MCF 10A (cell line): ENCODE measurements at places on chromosomes 11 and 22. TPM values are rescaled to one million over a fixed set of nuclear protein-coding genes. Genes with fewer than 3 reads are reported as not detected.

- no peak for DNase-seq
- H3K27ac ChIP-seq, result no peak overlapping the region
- H3K4me3 ChIP-seq, result no peak overlapping the region
- H3K4me1 ChIP-seq, result no peaks in the 10 kb centered on the region
Observed at GRCh38 chr11:58739725-58740430, 8.1 kb upstream of the GLYAT start.

P2RY6 gene
- not detected in 2 replicates for total RNA-seq

- H3K27ac ChIP-seq, result no peak overlapping the region
- H3K36me3 ChIP-seq, result no peaks in the 10 kb centered on the region
- no peaks in the 10 kb centered on the region for H3K4me1 ChIP-seq
- no peak for DNase-seq
Observed at GRCh38 chr11:74520927-74521665, 27.6 kb upstream of the LIPT2 start.

P4HA3 gene
- total RNA-seq, result 0.15 and 0.93 TPM in 2 replicates

DNA sequence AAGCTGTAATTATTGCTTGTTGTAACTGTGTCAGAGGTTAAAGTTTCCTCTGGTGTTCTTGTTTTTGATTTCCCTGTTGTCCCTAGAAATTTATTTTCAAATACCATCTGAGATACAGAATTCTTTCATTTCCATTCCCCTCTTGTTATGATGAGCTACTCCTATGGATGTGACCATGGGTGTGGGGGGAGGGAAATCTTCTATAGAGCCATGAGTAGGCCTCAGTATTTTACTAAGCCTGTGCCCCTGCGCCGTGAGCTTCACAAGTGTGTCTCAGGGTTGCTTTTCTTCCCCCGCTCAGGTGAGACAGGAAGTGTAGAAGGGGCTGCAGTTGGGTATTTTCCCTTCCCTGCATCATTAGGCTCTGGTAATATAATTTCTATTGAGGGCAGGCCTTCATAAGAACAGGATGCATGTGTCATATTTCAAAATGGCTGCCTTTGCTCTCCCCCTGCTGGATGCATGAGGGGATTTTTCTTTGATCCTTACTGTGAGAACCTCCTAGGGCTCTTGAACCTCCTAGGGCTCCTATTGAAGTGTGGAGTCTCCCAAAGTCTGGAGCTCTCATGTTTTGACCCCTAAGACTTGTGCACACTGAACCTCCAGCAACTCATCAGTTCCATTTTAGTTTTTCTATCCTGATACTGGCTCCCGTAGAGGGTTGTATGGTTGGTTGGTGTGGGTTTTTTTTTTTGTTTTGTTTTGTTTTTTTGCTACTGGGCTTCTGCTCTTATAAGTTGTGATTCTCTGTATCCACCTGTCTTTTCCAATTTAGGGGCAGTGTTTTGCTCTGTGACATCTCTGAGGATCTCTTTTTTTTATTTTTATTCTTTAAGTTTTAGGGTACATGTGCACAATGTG is 658.2 kb downstream of the NTM start:
- H3K4me1 ChIP-seq, result no peaks in the 10 kb centered on the region
- H3K36me3 ChIP-seq, result no peaks in the 10 kb centered on the region
- no peaks in the 10 kb centered on the region for H3K27me3 ChIP-seq
- H3K27ac ChIP-seq, result no peak overlapping the region

ZBTB16 gene
- total RNA-seq, result 70.4 and 75.3 TPM in 2 replicates

DNA sequence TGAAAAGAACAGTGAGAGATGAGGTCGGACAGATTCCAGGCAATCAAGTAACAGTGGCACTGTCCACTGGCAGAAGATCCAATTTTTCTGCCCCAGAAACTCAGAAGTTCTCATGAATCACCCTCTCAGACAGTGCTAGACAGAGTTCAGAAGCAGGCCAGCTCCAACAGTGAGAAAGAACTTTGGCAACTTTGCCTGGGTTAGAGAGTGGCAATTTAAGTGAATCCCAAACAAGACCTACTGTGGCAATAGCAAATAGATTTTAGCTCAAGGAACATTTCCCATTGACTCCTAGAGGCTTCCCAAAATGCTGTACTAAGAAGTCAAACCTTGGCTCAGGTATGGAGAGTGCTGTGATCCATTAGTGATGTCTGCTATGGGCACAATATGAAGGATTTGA is 12.3 kb downstream of the CD44 start:
- DNase-seq, result no peak
- H3K27ac ChIP-seq, result peak overlapping the region; percentile 49
- no peaks in the 10 kb centered on the region for H3K27me3 ChIP-seq
- H3K36me3 ChIP-seq, result peaks cover 40% of the 10 kb centered on the region

GRCh38 chr22:44429941-44430587 is 68.0 kb downstream of the RTL6 start:
- no peak for DNase-seq
- H3K4me1 ChIP-seq, result no peaks in the 10 kb centered on the region
- H3K27me3 ChIP-seq, result peaks cover 19% of the 10 kb centered on the region

FGF3 gene
- total RNA-seq, result not detected in 2 replicates

DNA sequence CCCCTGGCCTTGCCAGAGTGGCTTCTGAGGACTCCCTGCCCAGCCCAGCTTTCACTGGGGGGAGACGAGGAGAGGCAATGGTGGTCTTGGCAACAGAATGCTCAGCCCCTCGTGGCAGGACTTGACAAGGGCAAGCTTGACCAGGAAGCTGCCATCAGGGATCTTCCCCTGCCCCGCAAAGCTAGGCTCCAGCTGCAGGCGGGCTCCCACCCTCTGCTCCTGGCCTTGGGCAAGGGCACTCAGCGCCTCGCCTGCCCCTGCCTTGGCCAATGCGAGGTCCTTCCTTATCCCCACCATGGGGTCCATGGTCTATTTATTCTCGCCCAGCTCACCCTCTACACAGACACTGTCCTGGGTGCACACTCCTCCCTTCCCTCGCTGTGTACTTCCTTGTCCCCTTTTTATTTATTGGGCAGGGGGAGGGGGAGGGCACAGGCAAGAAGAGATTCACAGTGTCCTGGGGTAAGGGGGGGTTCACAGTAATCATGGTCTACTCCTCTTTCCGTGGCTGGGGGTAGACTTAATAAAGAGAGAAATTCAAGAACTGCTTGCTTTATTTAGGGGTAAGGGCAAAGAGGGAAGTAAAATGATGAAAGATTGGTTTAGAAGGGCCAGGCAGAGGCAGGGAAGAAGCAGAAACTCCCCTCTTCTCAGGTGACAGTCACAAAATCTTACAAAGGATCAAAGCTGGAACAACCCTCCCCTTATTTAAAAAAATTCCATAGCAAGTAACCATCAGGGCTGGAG is 1.6 kb downstream of the GPHA2 start:
- no peak overlapping the region for H3K27ac ChIP-seq
- DNase-seq, result no peak
- H3K36me3 ChIP-seq, result peaks cover 35% of the 10 kb centered on the region
- H3K27me3 ChIP-seq, result no peaks in the 10 kb centered on the region

- peaks cover 19% of the 10 kb centered on the region for H3K36me3 ChIP-seq
- peaks cover 28% of the 10 kb centered on the region for H3K4me1 ChIP-seq
Observed at GRCh38 chr11:46477136-46477535, 85.6 kb upstream of the CHRM4 start.

- H3K4me3 ChIP-seq, result no peak overlapping the region
- peaks cover 17% of the 10 kb centered on the region for H3K27me3 ChIP-seq
- H3K27ac ChIP-seq, result no peak overlapping the region
- peaks cover under 1% of the 10 kb centered on the region for H3K4me1 ChIP-seq
Observed at GRCh38 chr11:118310781-118311485, 6.4 kb downstream of the CD3E start.

DNA sequence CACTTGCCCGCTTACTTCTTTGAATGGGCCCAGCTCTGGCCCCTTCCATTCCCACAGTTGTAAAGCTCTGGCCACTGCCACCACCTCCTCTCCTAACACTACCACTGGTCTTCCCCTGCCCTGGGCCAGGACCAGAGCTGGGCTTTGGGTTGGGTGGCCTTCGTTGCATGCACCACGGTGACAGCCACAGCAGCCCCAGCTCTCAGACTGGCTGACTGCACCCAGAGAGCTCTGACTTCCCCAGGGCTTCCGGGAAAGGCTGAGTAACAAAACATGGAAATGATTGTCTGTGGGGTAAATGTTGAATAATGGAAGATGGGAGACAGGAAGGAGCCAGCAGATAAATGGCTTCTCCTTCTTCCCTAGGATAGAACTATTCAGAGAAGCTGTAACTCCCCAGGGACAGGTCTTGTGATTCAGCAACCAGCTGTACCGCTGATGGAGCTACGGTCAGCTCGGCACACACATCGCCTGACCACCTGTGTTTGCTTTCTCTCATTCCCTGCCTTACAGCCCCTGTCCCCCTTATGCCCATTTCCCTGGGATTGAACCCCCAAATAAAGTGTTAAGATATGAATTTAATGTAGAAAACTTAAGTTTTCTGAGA is 27.6 kb downstream of the SCN4B start:
- no peak overlapping the region for H3K4me3 ChIP-seq
- no peaks in the 10 kb centered on the region for H3K36me3 ChIP-seq
- H3K27me3 ChIP-seq, result no peaks in the 10 kb centered on the region

ACTN3 gene
- total RNA-seq, result not detected in 2 replicates

DNA sequence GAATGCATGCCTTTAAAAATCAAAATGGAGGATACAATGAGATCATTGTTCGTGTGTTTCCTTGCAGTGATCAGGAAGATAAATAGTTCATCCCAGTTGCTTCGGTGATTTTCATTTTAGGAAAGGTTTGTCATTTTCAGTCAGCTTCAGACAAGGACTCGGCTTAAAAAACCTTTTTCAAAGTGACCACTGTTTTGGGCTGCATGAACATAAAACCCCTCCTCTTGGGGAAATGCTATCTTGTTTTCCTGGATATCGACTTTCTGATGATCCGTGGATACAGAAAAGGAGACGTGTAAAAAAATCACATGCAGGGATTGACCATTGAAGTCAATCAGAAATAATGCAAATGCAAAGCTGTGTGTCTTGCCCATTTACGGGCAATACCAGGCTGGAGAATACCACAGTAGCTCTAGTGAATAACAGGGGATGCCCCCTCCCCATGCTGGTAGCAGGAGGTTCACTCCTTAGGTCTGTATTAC is 146.8 kb downstream of the MAML2 start:
- H3K27ac ChIP-seq, result peak overlapping the region; percentile 31
- H3K27me3 ChIP-seq, result no peaks in the 10 kb centered on the region
- no peak for DNase-seq
- no peaks in the 10 kb centered on the region for H3K36me3 ChIP-seq
- no peak overlapping the region for H3K4me3 ChIP-seq

MUC5AC gene
- not detected in 2 replicates for total RNA-seq

DNA sequence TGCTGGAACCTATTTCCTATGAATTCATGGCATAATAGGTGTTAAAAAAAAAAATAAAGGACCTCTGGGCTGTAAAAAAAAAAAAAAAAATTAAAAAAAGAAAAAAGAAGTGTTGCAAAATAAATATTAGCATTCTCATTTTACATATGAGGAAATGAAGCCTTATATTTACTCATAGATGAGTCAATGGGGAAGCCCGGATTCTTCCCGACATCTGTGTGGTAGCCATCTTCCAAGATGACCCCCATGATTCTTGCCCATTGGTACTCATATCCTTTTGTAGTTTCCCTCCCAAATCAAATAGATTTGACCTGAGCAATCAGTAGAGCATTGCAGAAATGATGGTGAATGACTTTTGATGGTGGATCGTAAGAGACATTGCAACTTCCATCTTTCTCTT is 3.0 kb upstream of the SWAP70 start:
- H3K4me3 ChIP-seq, result no peak overlapping the region
- no peak overlapping the region for H3K27ac ChIP-seq
- H3K27me3 ChIP-seq, result no peaks in the 10 kb centered on the region
- peak; percentile 37 for DNase-seq
- peaks cover 6% of the 10 kb centered on the region for H3K4me1 ChIP-seq
- no peaks in the 10 kb centered on the region for H3K36me3 ChIP-seq

- peak overlapping the region; percentile 83 for H3K27ac ChIP-seq
- DNase-seq, result peak; percentile 74
- peaks cover 39% of the 10 kb centered on the region for H3K36me3 ChIP-seq
- no peaks in the 10 kb centered on the region for H3K27me3 ChIP-seq
- peak overlapping the region; percentile 45 for H3K4me3 ChIP-seq
Observed at GRCh38 chr11:104956528-104956927, 11.8 kb downstream of the CASP4 start.

DNA sequence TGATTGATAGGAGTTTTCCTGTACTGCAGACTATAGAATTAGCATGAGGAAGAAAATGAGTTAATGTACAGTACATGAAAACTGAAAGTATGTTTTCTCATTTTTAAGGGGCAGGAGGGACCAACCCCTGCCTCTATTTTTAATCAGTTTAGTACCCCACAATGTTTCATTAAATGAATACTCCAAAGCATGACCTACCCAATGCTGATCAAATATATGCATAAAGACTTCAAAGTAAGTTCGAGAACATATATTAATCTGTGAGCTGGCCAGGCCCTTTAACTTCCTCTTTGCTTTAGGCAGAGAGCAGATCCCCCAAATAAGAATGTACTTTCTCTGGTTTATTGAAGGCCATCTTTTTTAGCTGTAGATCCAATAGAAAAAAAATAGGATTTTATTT is 161.0 kb downstream of the FCHSD2 start:
- no peak overlapping the region for H3K27ac ChIP-seq
- DNase-seq, result no peak
- no peaks in the 10 kb centered on the region for H3K27me3 ChIP-seq
- H3K36me3 ChIP-seq, result peaks cover 6% of the 10 kb centered on the region

GRCh38 chr22:17218341-17218740 is 894 bp downstream of the ADA2 start:
- H3K27me3 ChIP-seq, result no peaks in the 10 kb centered on the region
- no peak overlapping the region for H3K4me3 ChIP-seq
- H3K36me3 ChIP-seq, result no peaks in the 10 kb centered on the region
- no peaks in the 10 kb centered on the region for H3K4me1 ChIP-seq
- H3K27ac ChIP-seq, result no peak overlapping the region
- DNase-seq, result no peak

DNA sequence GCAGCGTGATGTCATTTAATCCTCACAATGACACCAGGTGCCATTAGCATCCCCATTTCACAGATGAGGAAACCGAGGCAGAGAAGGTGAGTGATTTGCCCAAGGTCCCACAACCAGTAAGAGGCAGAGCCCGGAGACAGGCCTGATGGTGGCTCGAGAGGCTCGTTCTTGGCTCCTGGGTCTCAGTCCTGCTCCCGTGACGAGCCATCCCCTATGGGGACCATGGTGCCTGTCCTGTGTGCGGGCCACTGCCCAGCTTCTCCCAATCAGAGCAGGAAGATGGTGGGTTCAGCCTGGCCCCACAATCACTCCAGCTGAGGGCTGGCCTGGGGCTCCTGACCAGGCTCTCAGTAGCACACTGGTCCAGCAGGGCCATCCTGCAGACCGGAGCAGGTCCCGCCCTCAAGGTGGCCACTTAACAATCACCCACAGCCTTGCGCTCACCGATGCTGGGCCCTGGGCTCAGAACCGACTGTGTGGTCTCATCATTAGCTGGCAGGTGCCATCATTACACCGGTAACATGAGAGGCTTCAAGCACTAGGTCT is 3.6 kb downstream of the ALDH3B1 start:
- DNase-seq, result no peak
- no peaks in the 10 kb centered on the region for H3K27me3 ChIP-seq
- H3K27ac ChIP-seq, result peak overlapping the region; percentile 89
- H3K4me1 ChIP-seq, result peaks cover 79% of the 10 kb centered on the region
- H3K4me3 ChIP-seq, result peak overlapping the region; percentile 88
- peaks cover 30% of the 10 kb centered on the region for H3K36me3 ChIP-seq

- no peaks in the 10 kb centered on the region for H3K36me3 ChIP-seq
- no peak for DNase-seq
- no peaks in the 10 kb centered on the region for H3K27me3 ChIP-seq
- H3K4me3 ChIP-seq, result no peak overlapping the region
Observed at GRCh38 chr22:49586244-49586748, 241.4 kb downstream of the BRD1 start.

SCN2B gene
- total RNA-seq, result not detected in 2 replicates

- no peak overlapping the region for H3K4me3 ChIP-seq
- H3K27ac ChIP-seq, result no peak overlapping the region
- H3K36me3 ChIP-seq, result no peaks in the 10 kb centered on the region
Observed at GRCh38 chr11:69487391-69487790, 5.9 kb downstream of the LINC01488 start.
